IMR-90 (cell line): ENCODE measurements at places on chromosomes 3 and 15. TPM values are rescaled to one million over a fixed set of nuclear protein-coding genes. Genes with fewer than 3 reads are reported as not detected.

SKOR1 gene
- 0.03 and 0.06 TPM in 2 replicates for polyA plus RNA-seq

DNA sequence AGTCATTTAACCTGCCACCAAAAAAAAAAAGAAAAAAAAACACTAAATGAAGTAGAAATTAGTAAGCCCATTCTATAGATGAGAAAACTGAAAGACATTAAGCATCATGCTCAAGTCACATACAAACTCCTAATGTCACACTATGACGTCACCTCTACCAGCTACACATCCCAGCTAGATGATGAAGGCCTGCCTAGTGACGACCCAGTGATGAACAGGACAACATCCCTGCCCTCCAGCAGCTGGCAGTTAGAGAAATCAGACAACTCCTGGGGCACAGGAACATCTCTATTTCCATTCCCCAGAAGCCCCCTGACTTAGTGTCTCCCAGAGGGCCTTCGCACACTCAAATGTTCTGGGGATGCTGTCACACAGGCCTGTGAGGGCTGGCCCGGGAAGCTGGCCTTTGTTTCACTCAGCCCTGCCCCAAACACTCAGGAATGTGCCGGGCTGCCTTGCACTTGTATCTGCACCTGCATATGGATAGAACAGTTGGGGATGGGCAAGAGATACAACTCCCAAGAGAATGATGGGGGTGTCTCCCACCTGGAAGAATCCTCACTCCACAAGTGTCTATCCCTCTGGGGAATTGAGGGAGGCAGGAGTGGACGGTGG lies 7.0 kb upstream of the HAPLN3 start:
- no peaks in the 10 kb centered on the region for H3K27me3 ChIP-seq
- DNase-seq = no peak
- H3K27ac ChIP-seq = no peak overlapping the region
- H3K4me3 ChIP-seq = no peak overlapping the region

GRCh38 chr3:64457811-64458210 lies 230.0 kb downstream of the ADAMTS9 start:
- no peaks in the 10 kb centered on the region for H3K27me3 ChIP-seq
- H3K36me3 ChIP-seq = no peaks in the 10 kb centered on the region
- DNase-seq = no peak
- H3K27ac ChIP-seq = no peak overlapping the region
- no peak overlapping the region for H3K4me3 ChIP-seq

MGA gene
- 3.0 and 3.2 TPM in 2 replicates for polyA plus RNA-seq

- DNase-seq = no peak
- no peak overlapping the region for H3K4me3 ChIP-seq
- no peaks in the 10 kb centered on the region for H3K36me3 ChIP-seq
- no peaks in the 10 kb centered on the region for H3K27me3 ChIP-seq
- H3K4me1 ChIP-seq = peaks cover 10% of the 10 kb centered on the region
These were observed 33.2 kb upstream of the LEKR1 start for GRCh38 chr3:156792945-156793344.

DNA sequence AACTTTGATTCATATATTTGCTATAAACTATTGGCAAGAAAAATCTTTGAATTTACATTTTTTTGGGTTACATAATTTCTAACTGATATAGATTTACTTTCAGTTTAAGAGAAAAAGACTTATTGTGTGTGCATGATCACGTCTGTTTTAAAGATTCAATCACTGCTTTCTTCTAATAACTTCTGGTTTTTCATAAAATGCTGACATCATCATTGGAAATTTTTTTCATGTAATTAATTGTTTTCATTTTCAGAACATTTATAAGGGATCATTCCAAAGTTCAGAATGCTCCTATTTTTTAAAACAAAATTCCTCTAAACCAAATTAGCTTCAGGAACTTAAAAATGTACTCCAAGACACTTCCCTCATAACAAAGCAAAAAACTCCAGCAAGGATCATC lies 500.7 kb upstream of the GBE1 start:
- no peak overlapping the region for H3K27ac ChIP-seq
- no peak for DNase-seq
- H3K36me3 ChIP-seq = no peaks in the 10 kb centered on the region
- no peaks in the 10 kb centered on the region for H3K4me1 ChIP-seq

TRIM71 gene
- not detected in 2 replicates for polyA plus RNA-seq

CLRN1 gene
- not detected in 2 replicates for polyA plus RNA-seq

GPR149 gene
- not detected in 2 replicates for polyA plus RNA-seq

DNA sequence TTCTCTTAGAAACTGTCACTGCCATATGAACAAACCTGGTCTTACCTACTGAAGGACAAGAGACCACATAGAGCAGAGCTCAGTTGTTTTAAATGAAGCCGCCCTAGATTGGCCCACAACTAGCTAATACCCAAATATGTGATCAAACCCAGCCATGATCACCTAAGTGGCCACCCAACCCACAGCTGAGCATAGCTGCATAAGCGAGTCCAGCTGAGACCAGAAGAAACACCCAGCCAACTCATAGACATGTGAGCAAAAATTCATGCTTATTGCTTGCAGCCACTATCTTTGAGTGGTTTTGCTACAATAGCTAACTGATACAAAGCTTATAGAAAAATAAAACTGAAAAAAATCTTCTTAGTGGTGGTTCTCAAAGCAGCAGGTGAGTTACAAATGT lies 124.3 kb upstream of the CPNE4 start:
- no peak overlapping the region for H3K27ac ChIP-seq
- no peak overlapping the region for H3K4me3 ChIP-seq
- H3K4me1 ChIP-seq = no peaks in the 10 kb centered on the region

STRIT1 gene
- polyA plus RNA-seq = not detected in 2 replicates

SI gene
- polyA plus RNA-seq = not detected in 2 replicates

ACY1 gene
- polyA plus RNA-seq = 44.8 and 47.1 TPM in 2 replicates

DNA sequence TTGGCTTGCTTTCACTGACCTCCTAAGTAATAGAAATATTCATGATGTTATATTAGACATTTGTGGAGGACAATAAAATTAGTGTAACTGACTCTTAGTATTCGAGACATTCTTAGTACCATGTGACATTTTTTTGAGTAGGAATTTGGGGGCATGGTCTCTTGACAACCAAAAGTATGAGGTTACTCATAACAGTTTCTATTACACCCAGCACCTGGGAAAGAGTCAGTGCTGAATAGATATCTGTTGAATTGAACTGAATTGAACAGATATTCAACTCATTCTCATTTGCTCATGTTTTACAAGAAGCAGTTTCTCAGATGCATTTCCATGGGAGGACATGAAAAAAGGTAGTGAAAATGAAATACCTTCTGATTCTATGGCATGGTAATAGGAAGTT lies 84.4 kb downstream of the CMSS1 start:
- no peak overlapping the region for H3K4me3 ChIP-seq
- H3K4me1 ChIP-seq = peaks cover 8% of the 10 kb centered on the region
- H3K27me3 ChIP-seq = no peaks in the 10 kb centered on the region
- H3K27ac ChIP-seq = no peak overlapping the region; the same call in 1 of the 2 replicates
- peak; percentile 43 for DNase-seq
- no peaks in the 10 kb centered on the region for H3K36me3 ChIP-seq

DNA sequence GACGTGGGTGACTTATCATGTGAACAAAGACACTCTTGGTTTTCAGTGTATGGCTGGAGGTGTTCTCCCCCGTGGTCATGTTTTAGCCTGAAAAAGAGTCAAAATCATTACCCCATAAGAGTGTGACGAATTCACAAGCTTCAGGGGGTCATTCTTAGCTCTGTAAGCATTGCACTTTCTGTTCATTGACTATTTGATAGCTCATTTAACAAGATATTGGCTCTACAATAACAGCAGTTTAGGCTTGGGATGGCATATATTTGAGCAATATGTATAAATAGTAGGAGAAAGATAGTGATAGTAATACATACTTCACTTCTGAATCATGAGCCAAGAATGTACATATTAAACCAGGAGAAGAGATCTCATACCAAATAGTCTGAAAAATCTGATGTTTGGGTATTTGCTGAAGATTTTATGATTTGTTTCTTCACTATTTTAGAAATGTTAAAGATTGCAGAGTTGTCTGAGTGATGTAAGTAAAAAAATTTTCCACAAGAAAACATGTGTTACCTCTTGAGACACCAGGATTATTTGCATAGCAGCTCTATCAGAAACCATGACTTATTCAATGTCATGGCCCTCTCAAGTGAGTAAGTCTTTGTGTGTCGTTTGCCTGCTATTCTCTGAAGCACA lies 996.0 kb downstream of the OTOL1 start:
- H3K27ac ChIP-seq = no peak overlapping the region; the same call in 1 of the 2 replicates
- H3K4me3 ChIP-seq = no peak overlapping the region
- H3K27me3 ChIP-seq = no peaks in the 10 kb centered on the region
- peaks cover 4% of the 10 kb centered on the region for H3K4me1 ChIP-seq

DNA sequence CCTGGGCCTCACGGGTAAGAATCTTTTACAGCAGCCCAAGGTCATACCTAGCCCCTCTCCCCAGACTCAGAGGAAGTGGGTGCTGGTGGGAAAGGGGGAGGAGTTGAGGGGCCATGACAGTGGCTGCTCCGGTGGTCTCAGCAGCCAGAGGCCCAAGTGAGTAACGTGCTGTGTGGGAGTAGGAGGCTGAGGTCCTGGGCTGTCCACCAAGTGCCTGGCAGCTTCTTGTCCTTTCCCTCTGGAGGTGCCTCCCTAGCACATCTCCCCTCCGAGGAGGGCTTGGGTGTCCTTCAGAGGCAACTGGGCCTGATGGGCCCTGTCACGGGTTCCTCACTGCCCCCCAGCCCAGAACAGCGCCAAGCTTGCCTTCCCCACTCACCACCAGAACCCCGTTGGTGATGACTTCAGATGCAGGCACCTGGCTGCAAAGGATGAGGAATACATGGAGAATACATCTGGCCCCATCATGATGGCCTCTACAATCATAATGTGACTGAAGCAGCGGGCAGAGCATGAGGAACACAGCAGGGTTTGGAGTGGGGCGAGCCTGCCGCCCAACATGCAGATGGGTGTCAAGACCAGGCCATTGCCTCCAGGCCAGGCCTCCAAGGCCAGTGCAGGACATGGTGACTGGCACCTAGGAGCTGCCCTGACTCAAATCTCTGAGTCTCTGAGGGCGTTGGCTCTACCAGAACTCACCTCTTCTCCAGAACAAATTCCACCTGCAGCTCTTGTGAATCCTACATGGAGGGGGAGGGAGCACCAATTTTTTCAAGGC lies 3.3 kb downstream of the PLA2G4F start:
- 0 out of 2 replicates have a peak, but pooled peaks cover 2% of the 10 kb centered on the region for H3K4me1 ChIP-seq
- H3K4me3 ChIP-seq = no peak overlapping the region
- H3K36me3 ChIP-seq = no peaks in the 10 kb centered on the region
- no peak overlapping the region for H3K27ac ChIP-seq

DNA sequence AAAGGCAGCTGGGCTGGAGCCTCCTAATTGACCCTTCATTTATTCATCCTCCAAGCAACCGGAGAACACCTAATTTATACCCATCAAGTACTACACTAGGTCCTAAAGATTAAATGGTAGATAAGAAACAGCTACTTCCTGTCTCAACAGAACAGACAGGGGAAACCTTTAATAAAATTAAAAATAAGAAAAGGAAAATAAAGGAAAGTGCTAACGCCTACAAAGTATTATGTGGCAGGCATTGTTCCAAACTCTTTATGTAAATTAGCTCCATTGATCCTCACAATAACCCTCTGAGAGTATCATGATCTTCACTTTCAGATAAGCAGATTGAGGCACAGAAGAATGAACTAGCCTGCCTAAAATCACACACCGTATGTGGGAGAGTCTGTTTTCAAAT lies 139.5 kb downstream of the CNTN6 start:
- DNase-seq = no peak
- H3K27ac ChIP-seq = no peak overlapping the region
- no peaks in the 10 kb centered on the region for H3K36me3 ChIP-seq
- no peaks in the 10 kb centered on the region for H3K27me3 ChIP-seq

DNA sequence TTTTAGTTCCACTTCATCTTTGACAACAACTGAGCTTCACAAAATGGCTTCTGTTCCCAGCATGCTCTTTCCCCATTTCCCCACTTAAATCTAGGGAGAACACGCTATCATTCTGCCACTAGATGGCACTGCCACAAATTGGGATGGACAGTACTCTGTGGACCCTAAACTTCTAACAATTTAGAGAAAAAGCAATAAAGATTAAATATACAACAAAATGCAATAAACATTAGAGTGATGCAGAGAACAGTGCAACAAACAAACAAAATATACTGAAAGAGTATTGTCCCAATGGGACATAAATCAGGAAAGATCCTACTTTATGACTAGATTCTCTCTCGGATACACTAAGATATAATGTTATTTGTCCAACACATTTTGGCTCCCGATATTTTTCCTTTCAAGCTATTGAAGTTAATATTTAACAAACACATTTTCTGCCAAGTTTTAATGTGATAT lies 169.7 kb upstream of the TMCO5A start:
- H3K27ac ChIP-seq = no peak overlapping the region
- no peaks in the 10 kb centered on the region for H3K27me3 ChIP-seq
- peak; percentile 74 for DNase-seq
- no peak overlapping the region for H3K4me3 ChIP-seq
- H3K36me3 ChIP-seq = no peaks in the 10 kb centered on the region

DNA sequence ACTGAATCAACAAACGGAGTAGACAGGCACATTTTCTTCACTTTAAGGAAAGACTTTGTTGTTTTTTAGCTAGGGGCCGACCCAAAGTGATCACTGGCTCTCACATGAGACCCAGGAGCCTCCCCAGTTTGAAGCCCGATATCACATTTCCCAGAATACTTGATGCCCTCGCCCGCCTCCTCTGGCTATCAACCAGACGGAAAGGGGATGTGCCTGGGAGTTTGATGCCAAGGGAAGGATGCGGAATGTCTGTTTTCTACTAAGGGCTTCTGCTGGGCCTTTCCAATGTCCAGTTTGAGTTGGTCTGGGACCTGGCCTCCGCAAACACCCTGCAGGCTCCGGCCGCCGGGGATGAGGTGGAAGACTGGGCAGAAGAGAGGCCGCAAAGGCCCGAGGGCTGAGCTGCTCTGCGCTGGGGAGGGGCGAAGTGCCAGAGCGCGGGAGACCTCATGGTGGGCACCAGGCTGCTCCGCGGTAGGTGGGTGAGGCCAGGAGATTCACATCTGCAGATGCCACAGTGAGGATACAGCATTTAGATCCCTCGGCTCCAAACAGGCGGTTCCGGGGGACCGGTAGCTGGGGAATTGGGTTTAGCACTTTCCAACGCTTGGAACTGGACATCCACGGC lies 491 bp upstream of the ZNF774 start:
- no peaks in the 10 kb centered on the region for H3K36me3 ChIP-seq
- H3K4me1 ChIP-seq = no peaks in the 10 kb centered on the region
- DNase-seq = no peak

GRCh38 chr3:197124713-197125112 lies 95.1 kb upstream of the MELTF start:
- DNase-seq = peak; percentile 11
- H3K36me3 ChIP-seq = peaks cover 3% of the 10 kb centered on the region; the same call in 1 of the 2 replicates
- H3K4me1 ChIP-seq = no peaks in the 10 kb centered on the region
- H3K4me3 ChIP-seq = no peak overlapping the region
